Stomach (tissue), 19 donors: ENCODE measurements at places on chromosomes 6 and 20. TPM values are rescaled to one million over a fixed set of nuclear protein-coding genes. Genes with fewer than 3 reads are reported as not detected.

The ZNF334 gene
- 1.4 TPM for total RNA-seq

DNA sequence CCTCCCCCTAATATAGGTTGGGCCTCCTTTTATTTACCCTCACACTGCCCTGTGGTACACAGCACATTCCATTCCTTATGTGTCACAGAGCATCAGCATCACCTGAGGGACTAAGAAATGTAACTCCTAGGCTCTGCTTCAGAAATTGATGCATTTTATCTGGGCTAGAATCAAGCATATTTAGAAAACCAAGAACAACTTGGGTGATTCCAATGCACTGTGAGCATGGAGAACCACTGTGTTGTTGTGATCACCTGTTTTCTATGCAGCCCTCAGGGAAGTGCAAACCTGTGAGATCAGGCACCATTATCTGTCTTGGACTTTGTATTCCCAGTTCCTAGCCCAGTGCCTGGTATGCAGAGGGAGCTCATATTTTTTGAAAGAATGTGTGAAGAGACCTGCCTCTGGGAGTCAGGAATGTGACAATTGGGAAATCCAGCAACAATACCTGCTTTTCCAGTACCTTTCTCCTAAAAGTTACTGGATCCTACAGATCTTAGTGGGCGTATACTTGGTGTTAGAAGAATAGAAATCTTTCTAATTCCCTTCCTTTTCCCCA lies 7.0 kb downstream of the KAT14 start:
- DNase-seq: peak; percentile 20

DNA sequence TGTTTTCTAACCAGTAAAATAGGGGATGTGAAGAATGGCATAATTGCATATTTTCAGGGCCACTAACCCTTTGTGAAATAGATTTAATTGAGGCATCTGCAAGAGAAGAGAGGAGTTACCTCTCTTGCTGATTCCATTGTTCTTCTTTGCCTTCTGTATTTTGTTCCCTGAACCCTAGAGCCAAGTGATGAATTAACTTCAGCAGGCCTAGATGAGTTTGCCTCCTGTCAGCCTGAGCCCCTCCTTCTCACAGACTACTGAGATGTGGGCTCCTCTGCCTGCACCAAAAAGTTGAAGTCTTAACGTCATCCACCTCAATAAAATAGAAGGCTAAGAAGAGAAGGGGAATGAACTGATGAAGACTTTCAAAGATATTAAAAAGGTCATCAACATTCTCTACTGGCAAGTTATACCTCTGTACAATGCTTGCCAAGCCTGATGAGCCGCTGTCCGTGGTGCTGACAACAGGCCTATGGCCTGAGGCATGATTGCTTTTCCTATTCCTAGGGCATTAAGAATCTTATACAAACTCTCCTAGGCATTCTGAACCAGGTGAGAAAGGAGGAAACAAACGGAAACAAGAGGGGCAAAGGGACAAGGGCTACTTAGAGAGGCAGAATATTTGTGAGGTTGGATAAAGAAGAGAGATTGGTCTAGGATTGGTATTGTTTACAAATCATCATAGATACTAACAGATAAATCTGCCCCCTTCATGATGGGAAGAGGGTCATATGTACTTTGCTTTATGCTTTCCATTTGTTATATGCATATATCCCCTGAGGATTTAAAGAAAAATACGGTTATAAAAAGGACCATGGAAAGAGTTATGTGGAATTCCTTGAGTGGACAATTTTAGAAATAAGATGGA lies 46.8 kb downstream of the CD24 start:
- peak; percentile 88 for DNase-seq

The FAM83D gene
- total RNA-seq: 36.4 TPM

GRCh38 chr6:1821513-1822183 lies 211.9 kb downstream of the FOXC1 start:
- DNase-seq: no peak

The TMC2 gene
- not detected for total RNA-seq

- no peak for DNase-seq
Observed at GRCh38 chr20:37480919-37481318, 40.1 kb upstream of the NNAT start.
